Activated CD4-positive, alpha-beta T cell treated with anti-CD3 and anti-CD28 coated beads, Interleukin-2, Interleukin-4, amounts not matched to agents 100 ng/mL and 50 ng/mL, durations not matched to agents 16 hours and 8 hours (primary cell): ENCODE measurements at places on chromosomes 3 and 15.

- no peak for DNase-seq
These were observed 5.4 kb upstream of the ZCWPW2 start for GRCh38 chr3:28343144-28343543.

GRCh38 chr3:127012091-127012490 lies 29.2 kb downstream of the PLXNA1 start:
- DNase-seq: no peak

GRCh38 chr3:128322030-128323022 lies 144.4 kb downstream of the DNAJB8 start:
- DNase-seq: peak; percentile 30

GRCh38 chr3:141876891-141877621 lies 613 bp downstream of the ATP1B3 start:
- peak; percentile 56 for DNase-seq

GRCh38 chr15:71060983-71061382 lies 54.3 kb upstream of the THSD4 start:
- no peak for DNase-seq

GRCh38 chr15:77282333-77282732 lies 137.6 kb downstream of the PEAK1 start:
- no peak for DNase-seq

GRCh38 chr3:50605901-50606326 lies 5.7 kb downstream of the CISH start:
- DNase-seq: no peak

GRCh38 chr3:175571096-175571495 lies 712.0 kb downstream of the NAALADL2 start:
- no peak for DNase-seq

DNA sequence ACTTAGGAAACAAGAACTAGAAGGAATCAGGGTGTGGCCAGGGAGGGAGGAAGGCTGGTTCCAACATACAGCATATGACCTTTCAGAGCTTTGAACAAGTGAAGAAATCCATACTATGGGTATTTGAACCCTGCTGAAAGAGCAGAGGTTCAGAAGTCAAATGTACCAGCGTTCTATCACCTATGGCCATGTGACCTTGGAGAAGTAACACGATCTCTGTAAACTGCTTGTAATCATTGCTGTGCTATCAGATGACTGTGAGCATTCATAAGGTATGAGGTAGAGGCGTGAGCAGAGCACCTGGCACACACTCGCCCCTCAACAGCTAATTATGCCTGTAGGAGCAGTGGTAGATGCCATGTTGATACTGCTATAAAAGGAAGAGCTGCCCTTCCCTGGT lies 55.2 kb downstream of the KLHL6 start:
- no peak for DNase-seq

DNA sequence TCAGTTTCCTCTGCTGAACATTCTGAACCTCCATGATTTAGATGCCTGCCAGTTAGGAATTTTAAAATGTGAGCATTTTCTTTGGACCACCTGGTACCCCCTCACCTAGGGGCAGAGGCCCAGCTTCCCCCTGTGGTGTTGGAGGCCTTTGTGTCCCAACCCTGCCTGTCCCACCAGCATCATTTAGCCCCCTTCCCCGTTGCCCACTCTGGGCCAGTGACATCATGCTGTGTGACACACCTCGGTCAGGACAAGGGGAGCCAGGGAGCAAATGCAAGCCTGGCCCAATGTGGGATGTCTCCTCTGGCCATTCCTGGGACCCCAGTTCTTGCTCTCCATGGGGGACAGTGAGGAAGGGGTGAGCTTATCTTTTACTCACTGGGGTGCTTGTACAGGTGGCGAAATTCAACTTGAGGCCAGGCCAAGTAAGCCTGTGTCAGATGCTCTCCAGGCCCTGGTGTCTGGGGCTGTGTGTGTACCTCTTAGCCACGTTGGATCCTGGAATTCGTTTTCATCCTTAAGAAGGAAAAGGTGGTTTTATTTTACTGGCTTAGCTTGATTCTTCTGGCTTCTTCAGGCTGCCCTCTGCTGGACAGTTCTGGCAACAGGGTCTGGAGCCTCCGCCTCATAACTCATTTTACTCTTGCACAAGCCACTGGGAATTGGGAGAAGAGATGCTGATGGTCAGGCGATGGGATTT lies 49.7 kb upstream of the MYZAP start:
- peak; percentile 30 for DNase-seq

- no peak for DNase-seq
These were observed 103.5 kb downstream of the CD47 start for GRCh38 chr3:107987036-107987939.

GRCh38 chr15:26083896-26084295 lies 220.8 kb upstream of the ATP10A start:
- no peak for DNase-seq

GRCh38 chr3:57919987-57920386 lies 88.2 kb upstream of the FLNB start:
- DNase-seq: no peak

- DNase-seq: no peak
These were observed 8.0 kb downstream of the BCL2L10 start for GRCh38 chr15:52104532-52105004.

GRCh38 chr3:132381348-132381944 lies 35.9 kb upstream of the DNAJC13 start:
- no peak for DNase-seq

- DNase-seq: no peak
These were observed 43.0 kb downstream of the USP13 start for GRCh38 chr3:179695672-179696313.

DNA sequence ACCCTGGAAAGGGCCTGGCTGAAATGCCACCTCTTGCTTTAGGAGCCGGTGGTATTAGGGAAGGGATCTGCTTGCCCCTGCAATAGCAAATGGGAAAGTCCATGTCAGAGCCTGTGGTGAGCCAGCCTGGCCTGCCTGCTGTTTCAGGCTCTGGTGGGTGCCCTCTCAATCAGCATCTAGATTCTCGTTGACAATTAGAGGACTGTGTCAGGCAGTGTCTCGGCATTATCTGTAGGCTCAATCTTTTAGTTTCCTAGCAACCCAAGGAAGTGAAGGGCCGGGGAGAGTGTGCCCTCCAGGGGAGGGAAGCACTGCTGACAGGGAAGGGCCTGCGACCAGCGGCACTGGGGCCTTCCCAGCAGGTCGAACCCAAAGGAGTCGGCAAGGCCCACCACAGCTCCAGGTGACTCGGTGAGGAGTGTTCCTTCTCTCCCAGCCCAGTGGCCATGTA lies 42.1 kb downstream of the TLE3 start:
- no peak for DNase-seq

DNA sequence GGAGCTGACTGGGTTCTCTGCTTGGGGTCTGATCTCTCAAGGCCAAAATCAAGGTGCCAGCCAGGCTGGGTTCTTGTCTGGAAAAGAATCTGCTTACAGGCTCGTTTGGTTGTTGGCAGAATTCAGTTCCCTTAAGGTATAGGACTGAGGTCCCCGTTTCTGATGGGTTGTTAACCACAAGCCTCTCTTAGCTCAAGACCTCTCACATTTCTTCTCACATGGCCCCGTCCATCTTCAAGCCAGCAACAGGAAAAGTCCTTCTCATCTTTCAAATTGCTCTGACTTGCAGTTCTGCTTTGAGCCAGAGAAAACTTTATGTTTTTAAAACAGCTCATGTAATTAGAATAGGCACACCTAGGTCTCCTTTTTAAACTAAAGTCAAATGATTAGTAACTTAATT lies 20.4 kb downstream of the UACA start:
- DNase-seq: no peak

DNA sequence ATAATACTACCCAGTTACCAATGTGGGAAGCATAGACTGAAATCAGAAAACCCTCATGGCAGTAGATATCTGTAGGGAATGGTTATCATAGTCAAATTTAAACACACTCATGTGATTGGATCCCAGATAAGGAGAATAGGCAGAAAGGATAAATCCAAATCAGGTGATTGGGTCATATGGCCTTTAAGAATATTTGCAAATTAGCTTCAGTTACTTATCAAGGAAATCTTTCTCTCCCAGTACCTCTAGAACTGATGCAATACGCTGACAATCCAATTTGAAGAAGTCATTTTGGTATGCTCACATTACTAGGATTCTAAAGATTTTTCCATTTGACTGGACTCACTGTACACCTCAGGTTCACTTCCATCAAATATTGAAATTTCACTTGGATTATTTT lies 87.7 kb upstream of the MNS1 start:
- no peak for DNase-seq

DNA sequence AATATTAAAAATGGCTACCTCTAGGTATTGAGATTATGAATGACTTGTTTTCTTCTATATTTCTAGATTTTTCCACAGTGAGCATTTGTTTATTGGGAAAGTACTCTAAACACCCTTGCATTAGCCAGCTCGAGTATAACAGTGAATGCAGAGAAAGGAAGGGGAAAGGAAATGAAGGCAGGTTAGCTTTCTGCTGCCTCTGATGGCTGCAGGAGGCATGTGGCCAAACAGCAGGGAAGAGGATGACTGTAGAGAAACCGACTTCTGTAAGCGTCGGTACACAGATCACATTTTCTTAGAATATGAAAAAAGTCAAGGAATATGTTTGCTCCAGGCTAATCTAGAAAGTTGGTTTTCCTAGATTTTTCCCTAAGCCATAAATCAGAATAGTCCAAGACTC lies 19.8 kb downstream of the GNB5 start:
- DNase-seq: peak; percentile 19

- no peak for DNase-seq
These were observed 65.2 kb downstream of the FHIT start for GRCh38 chr3:61186030-61186429.

DNA sequence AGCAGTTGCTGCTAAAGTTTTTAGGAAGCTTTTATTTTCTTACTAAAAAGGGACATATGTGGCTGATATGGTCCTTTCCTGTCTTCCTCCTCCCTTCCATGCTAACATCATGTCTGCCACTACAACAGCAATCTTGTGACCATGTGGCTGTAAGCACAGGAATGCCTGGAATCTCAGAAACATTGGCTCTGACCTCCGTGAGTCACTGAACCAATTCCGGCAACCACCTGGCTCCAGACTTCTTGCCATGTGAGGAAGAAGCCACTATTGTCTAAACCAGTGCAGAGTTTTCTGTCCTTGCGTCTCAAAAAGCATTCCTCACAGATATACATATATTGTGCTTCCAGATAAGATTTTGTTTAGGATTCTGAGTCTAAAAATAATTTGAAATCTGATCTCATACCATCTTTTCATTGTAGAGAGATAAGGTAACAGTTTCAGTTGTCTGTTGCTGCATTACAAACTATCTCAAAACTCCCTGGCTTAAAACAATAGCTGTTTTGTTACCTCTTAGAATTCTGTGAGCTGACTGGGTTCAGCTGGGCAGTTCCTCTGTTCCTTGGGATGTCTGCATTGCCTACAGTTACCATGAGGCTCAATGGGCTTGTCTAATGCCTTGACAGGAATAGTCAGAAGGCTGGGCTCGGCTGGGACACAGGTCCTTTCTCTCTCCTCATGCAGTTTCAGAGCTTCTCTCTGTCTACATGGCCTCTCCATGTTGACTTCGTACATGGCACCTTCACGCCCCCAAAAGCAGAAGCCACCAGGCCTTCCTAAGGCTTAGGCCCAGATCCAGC lies 77.3 kb upstream of the MAGI1 start:
- DNase-seq: no peak

DNA sequence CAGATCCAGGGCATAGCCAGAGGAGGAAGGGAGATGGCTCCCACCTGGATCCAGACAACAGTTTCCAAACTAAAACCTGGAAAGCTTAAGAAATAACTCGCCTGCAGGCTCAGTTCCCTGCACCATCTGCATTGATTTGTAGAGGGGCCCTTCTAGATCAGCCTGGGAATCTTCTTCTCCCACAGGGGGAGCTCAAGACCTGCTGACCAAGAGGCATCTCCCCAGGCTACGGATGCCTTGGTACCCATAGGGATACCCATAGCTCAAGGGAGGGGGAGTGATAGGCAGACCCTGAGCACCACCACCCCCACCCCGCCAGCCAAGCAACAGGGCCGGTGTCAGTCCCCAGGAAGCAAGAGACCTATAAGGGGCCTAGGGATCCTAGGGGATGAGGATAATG lies 28.0 kb upstream of the DCLK3 start:
- DNase-seq: peak; percentile 15

GRCh38 chr15:69074843-69075224 lies 60.3 kb downstream of the NOX5 start:
- no peak for DNase-seq

DNA sequence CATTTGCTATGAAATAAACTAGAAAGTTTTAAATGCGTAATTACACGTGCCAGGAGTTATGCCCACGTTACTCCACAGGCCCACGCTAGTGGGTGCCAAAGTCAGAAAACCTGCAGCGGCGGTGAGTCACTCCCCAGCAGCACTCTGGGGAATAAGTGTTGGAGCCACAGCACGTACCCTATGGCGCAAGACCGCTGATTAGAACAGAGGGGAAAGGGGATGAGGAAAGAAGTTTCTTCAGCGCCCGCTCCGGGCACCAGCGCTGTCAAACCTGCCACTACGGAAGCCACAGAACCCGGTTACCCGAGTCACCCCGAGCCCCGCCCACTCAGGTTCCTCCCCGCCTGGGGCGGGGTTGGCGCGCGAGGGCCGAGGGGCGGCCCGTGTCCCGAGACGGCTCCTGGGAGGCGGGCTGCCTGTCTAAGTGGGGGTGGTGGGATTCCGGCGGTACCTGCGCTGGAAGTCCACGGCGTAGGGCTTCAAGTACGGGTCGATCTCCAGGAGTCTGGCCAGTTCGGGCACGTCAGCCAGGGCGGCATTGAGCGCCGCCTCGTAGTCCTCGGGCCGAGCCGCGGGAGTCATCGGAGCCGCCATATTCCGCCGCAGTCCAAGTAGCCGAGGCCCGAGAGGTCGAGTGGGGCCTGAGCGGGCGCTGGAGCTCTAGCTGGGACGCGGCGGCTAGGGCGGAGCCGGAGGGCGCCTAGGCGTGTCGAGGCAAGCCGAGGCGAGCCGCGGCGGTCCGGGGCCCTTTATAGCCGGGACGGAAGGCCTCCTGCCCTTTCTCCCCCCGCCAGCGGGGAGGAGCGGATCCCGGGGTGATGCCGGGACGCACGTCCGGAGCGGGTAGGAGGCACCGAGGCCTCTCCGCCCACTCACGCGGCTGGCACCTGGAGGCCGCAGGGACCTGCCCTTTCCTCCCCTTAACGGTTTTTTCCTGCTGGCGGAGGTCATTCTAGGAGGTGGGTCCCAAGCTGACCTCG lies at the start of gene GBE1:
TSS of gene GBE1 (minus strand) at position 722 of the 980 bp plus-strand sequence. CDS start at position 594, 128 bp downstream.
- DNase-seq: peak; percentile 92

- DNase-seq: no peak
These were observed 79.4 kb upstream of the THBS1 start for GRCh38 chr15:39501366-39502081.

DNA sequence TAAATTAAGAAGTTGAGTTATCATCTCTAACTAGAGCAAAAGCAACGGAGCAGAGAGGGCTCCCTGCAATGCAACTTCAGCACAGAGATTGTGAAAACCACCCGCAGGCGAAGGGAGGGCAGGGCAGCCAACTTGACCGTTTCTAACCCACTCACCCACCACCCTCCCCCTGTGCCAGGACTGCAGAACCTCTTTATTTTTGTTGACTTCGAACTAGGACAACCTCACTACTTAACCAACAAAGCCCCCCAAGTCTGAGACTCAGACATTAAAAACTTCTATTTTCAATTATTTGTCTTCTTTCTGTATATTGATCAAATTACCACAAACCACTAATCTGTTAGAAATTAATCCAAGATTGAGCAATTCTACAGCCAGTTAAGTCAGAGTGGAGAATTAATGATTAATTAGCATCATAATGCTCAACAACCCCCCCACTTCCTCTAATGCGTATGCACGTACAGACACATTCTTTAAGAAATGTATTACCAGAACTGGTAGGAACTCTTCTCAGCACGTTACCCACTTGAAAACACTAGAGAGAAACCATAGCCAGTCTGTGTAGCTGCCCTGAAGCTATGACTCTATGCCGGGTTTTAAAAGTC lies 2.0 kb downstream of the MGLL start:
- DNase-seq: no peak

- DNase-seq: peak; percentile 67
These were observed 1.9 kb downstream of the OSBPL10 start for GRCh38 chr3:31979001-31979697.
